ENCODE measurements at places on chromosomes 2 and 18. TPM values are rescaled to one million over a fixed set of nuclear protein-coding genes. Genes with fewer than 3 reads are reported as not detected.

HRH4 gene
- total RNA-seq = not detected

ANAPC1 gene
- total RNA-seq = 66.9 TPM

SLC20A1 gene
- 31.5 TPM for total RNA-seq

COPS8 gene
- total RNA-seq = 125 TPM

Data from temporal lobe (tissue), 4 donors.